Activated T-helper 1 cell treated with anti-CD3 and anti-CD28 coated beads, Interleukin-12 subunit alpha, Interleukin-12 subunit beta, Interleukin-2, Interleukin-4 antibody, amounts not matched to agents 30 ng/mL and 10 ng/mL and 1 ng/mL, durations not matched to agents 14 hours and 24 hours and 36 hours (primary cell): ENCODE measurements at places on chromosomes 4 and X.

DNA sequence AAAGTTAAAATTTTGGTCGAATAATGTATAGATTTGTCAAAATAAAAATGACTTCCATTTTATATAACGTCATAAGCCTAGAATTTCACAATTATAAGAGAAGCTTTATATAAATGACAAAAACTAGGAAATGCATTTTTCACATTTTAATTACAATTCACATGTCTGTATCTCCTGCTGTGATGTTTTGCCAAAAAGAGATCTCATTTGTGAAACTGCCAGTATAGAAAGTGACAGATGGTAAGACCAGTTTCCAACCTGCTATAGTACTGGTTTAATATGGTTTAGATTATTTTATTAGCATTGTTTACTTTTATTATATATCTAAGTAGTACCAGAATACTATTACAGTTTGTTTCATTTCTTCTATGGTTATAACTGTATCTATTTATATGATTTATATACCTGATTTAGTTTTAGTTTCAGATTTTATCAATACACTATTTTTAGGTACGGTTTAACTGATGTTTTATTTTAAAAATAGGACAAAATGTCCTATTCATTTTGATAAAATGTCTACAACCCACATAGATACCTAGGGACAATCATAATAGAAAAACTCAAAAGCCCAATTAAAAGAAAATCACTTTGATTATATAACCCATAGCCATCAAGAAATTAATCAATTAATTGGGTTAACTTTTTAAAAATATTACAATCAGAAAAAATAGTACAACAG, 5.4 kb upstream of the CCSER1 start:
- no peak for DNase-seq

- DNase-seq = no peak
Observed at GRCh38 chrX:138858438-138858837, 146.9 kb upstream of the FGF13 start.

DNA sequence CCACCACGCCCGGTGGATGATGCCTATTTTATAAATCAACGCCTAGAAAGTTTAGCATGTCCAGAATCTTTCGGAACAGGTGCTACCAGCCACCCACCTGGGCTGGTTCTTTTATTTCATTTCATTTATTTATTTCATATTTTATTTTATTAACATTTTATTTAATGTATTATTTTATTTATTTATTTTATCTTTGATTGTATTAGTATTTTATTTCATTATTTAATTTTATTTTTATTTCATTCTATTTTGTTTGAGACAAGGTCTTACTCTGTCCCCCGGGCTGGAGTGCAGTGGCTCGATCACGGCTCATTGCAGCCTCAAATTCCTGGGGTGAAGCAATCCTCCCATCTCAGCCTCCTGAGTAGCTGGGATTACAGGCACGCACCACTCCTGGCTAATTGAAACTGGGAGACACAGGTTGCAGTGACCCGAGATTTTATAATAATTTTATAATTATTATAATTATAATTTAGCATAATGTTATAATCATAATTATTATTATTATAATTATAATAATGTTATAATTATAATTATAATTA, 187.2 kb downstream of the SHOX start:
- no peak for DNase-seq

DNA sequence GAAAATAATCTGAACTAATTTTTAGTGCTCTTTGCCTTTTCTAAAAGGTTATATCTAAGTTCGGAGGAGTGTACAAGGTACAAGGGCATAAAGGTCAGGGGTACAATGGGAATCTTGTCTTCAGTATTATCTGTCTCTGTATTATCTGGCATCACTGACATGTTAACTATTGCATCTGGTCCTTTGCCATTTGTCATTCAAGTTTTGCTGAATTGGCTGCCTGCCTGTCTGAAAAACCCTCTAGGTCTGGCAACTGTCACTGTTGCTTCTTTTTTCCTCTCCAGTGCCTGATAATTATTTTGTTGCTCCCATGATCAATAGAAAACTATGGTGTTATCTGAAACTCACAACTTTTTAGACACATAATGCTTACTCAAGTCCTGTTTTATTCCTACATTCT, 112.5 kb upstream of the STK26 start:
- DNase-seq = no peak

DNA sequence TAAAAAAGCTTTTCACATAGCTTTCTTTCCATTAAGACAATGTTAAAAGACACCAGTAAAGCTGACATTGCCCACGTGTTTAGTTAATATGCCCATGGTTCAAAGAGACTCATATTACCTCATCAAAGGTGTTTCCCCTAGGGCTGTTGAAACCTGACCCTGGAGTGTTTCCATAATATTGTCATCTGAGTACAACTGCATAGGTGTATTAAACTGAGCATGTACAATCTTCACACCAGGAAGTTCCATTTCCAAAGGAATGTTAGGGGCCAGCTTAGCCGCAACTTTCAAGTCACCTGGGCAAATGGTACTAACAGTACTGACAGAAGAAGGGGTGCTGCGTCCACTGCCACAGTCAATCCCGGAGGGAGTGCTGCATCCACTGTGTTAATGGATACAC, 27.1 kb downstream of the PDLIM3 start:
- DNase-seq = no peak

DNA sequence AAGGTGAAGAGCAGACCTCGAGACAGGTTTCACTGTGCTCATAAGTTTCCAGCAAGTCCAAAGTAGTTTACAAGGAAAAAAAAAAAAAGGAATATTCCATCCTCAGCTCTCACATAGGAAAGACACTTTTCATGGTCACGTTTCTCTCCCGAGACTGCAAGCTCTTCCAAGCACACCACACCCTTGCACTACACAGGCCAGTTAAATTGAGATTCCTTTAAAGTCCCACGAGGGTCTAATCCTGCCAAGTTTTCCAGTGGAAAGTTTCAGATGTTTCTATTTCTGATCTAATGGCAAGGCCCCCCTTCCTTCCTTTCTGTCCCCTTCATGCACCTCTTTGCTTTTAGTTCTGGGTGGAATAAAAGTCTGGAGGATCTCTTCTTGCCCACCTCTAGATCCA, 67.9 kb upstream of the PCDH19 start:
- DNase-seq = no peak

DNA sequence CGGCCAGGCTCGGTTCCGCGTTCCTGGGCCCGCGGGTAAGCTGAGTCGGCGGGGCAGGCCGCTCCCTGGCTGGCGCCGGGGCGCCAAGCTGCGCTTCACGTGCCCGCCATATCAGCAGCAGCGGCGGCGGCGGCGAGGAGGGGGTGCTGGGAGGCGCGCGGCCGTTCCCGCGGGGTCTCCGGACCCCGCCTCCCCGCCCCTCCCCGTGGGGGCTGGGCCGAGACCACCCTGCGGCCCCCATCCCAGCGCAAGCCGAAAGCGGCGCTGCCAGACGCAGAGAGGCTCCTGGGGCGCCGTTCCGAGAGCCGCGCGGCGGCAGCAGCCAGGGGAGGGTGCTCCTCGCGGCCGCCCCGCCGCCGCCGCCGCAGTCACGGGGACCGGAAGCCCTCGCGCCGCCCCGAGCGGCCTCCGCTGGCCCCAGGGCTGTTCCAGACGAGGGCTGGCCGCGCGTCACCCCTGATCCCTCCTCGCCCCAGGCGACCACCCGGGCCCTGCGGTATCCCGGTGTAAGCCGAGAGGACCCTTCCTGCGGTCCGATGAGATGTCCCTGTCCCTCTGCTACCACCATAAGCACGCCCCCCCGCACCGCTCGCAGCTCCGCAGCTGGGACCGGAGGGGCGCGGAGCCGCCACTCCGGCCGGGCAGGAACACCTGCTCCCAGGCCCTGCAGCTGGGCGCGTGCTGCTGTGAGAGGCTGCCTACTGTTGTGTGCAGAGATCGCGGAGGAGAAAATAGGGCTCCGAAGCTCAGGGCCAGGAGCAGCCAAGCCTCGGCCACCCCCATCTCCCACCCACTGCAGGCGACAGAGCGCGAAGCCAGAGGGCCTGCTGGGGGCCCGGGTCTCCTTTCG, 7.5 kb upstream of the BCOR start:
- peak; percentile 17 for DNase-seq

DNA sequence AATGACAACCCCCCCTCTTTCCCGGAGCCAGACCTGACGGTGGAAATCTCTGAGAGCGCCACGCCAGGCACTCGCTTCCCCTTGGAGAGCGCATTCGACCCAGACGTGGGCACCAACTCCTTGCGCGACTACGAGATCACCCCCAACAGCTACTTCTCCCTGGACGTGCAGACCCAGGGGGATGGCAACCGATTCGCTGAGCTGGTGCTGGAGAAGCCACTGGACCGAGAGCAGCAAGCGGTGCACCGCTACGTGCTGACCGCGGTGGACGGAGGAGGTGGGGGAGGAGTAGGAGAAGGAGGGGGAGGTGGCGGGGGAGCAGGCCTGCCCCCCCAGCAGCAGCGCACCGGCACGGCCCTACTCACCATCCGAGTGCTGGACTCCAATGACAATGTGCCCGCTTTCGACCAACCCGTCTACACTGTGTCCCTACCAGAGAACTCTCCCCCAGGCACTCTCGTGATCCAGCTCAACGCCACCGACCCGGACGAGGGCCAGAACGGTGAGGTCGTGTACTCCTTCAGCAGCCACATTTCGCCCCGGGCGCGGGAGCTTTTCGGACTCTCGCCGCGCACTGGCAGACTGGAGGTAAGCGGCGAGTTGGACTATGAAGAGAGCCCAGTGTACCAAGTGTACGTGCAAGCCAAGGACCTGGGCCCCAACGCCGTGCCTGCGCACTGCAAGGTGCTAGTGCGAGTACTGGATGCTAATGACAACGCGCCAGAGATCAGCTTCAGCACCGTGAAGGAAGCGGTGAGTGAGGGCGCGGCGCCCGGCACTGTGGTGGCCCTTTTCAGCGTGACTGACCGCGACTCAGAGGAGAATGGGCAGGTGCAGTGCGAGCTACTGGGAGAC, 1.6 kb downstream of the PCDH10 start:
- DNase-seq = no peak

GRCh38 chrX:46643636-46644035, 70.1 kb downstream of the CHST7 start:
- DNase-seq = no peak

DNA sequence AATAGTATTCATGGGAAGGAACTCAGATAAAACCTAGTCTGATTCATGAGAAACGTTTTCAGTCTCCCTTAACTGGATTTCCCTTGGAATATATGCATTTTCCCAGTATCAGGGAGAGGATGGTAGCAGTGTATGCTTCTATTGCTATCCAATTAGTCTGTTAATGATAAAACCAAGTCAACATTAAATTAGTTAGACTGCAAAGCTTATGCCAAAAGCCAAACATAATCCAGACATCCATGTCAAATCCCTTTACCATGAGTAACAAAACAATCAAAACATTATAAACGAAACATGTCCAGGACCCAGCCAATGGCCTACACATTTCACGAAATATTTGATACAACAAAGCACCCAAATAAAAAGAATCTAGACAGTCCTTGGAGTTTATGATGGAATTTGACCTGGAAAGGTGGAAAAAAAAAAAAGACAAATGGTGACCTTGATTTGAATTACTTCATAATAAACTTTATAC, 34.5 kb upstream of the VEGFD start:
- DNase-seq = no peak

DNA sequence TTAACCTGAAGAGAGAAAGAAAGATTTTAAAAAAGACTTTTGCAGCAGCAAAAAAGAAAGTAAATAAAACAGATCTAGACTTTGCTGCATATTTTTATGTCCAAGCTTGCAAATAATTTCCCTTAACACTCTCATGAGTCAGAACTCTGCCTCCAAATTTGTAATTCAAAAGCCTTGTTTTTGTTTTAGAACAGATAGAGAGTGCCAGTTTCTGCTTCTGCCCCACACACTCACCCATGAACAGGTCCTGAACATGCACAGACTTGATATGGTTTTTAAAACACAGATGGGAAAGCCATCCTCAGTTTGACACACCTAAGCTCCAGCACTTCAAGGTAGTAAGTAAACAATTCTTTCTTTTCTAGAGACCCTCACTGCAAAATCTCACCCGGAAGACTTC, 39.7 kb upstream of the VCX3B start:
- no peak for DNase-seq

GRCh38 chrX:18598413-18598812, 73.5 kb downstream of the RS1 start:
- no peak for DNase-seq

GRCh38 chr4:42350611-42351182, 46.6 kb upstream of the SHISA3 start:
- no peak for DNase-seq

- no peak for DNase-seq
Observed at GRCh38 chr4:74038425-74039314, at the start of gene CXCL3. Gene CXCL3 (minus strand): TSS chr4:74038689. CDS start chr4:74038611, 78 bp downstream.

DNA sequence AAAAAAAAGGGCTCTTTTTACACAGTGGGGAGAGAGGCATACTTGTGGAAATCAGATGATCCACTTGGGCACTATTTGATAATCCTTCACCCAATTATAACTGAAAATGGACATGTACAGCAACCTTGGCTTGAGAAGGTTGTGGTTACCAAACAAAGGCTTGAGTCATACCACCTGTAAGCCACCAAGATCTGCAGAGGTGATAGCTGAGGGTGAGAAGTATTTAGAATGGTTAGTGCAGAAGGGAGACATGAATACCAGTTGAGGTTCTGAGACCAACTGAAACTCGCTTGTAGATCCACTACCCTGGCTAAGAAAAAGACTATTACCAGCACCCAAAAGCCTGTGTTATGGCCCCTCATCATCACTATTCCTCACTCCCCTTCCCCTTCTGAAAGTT, 614.0 kb downstream of the STIM2 start:
- DNase-seq = no peak

DNA sequence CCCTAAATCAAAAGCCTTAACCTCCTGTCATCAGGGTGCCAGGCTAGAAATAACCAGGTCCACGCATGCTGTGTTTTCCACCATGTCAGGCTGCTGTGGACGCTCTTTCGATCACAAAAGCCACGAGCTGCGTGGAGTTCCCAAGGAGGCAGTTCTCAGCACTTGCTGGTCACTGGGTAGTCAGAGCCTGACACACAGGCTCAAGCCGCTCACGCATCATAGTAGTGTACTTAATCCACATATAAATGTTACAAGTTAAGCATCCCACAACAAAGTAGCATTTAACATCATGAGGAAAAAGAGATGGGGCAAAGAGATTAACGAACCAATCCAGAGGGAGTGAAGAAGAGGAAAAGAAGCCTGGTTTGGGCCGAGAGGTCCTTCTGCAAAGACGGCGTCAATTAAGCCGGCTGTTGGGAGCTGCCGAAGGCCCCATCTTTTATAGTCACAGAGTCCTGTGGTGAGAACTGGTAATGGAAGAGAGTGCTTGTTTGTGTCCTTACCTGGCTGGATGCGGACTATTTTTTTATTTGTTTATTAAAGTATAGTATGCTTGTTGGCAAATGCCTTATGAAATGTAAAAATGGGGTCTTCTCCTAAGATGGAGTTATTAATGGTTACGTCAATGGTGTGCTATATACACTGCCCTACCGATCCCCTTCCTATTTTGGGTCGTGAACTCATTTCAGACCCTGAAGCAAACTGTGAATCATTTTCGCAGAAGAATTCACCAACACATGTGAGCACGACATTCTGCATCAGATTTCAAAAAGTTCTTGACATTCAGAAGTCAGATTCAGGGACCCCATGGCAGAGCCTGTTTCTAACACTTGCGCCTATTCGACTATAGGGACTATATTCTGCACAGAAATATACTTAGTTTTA, 675 bp downstream of the PRIMPOL start:
- DNase-seq = no peak
